CD8-positive, alpha-beta memory T cell (primary cell): ENCODE measurements at places on chromosomes 12 and 14. TPM values are rescaled to one million over a fixed set of nuclear protein-coding genes. Genes with fewer than 3 reads are reported as not detected.

The KRT73 gene
- 0.24 TPM for polyA plus RNA-seq

The VWF gene
- polyA plus RNA-seq, result not detected

The PIANP gene
- 0.77 TPM for polyA plus RNA-seq

The FLVCR2 gene
- polyA plus RNA-seq, result 0.60 TPM

The PPP4R4 gene
- 0.17 TPM for polyA plus RNA-seq

The SLC25A3 gene
- polyA plus RNA-seq, result 310 TPM

The STRAP gene
- polyA plus RNA-seq, result 112 TPM
